Activated naive CD8-positive, alpha-beta T cell treated with anti-CD3 and anti-CD28 coated beads, Interleukin-2, amount 10 ng/mL, durations not matched to agents 7 days and 5 days (primary cell): ENCODE measurements at places on chromosomes 12 and 14.

GRCh38 chr12:79658221-79658620 lies 32.5 kb downstream of the PAWR start:
- no peak for DNase-seq

DNA sequence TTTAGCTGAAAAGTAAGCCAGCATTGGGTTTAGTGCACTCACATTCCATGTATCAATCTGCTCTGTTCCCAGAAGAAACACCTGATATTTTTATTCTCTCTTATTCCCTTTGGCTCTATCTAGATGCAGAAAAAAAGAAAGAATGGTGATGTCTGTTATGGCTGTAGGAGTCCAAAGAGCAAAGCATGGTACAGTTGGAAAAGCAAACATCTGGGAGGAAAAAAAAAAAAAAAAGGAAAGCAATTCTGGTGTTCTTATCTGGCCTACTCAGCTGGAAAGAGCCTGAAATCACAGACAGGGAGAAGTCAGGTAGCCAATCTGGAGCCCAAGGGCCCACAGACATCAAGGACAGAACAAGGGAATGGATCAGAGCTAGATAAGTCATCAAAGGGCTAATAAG lies 293.9 kb downstream of the DUSP6 start:
- DNase-seq, result no peak

DNA sequence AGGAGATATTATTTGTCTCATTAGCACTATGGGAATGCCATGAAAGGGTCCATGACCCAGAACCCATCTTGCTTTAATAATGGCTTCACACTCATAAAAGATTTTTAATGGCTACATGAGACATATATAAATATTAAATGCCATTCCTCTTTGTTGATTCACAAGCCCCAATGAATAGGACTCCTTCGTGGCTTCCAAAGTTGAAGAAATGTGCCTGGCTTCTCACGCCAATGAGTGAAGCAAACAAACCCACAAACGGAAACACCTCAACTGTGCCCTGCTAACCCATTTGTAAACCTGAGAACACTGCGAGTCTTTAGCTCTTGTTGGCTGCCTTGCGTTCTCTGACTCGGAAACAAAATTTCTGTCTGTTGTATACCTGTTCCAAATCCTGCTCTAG lies 381.7 kb upstream of the DDHD1 start:
- no peak for DNase-seq

DNA sequence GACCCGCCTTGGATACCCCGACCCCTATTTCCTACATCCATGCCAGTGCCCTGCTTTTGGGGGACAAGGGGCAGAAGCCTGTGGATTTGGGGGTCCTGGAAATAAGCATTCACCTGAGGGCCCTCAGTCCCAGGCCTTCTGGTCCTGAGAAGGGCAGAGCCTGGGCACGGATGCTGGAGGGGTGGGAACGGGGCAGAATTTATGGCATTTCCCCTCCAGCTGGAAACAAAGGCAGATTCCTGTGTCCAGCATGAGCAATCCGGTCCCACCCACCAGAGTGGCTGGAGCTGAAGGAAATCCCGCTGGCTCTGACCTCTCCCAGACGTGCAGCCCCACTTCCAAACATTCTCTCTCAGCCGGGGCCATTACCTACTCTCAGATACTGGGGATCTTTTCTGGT lies 9.3 kb downstream of the ANKRD33 start:
- DNase-seq, result no peak

DNA sequence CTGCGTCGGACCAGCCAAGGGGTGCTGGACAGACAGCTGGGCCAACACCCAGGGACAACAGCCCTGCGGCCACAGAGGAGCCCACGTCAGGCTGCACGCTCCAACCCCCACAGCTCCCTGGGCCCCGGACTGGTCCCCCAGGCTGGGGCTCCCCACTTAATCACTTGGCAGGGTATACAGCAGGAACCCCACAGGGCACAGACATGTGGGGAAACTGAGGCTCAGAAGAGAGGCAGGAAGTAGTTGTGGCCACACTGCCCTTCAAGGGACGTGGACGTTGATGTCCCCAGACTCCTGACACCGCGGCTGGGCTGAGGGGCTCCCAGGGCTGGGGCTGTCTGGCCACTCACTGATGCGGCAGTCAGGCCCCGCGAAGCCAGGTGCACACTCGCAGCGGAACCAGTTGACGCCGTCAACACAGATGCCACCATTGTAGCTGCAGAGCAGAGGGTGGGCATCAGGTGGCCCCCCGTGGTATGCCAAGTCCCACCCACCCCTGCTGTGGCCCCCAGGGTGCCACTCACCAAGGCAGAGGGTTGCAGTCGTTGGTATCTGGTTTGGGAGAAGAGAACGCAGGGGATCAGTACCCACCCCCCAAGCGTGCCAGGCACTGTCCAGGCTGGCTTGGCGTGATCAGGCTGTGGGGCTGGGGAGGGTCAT lies 21.5 kb downstream of the JAG2 start:
- no peak for DNase-seq

DNA sequence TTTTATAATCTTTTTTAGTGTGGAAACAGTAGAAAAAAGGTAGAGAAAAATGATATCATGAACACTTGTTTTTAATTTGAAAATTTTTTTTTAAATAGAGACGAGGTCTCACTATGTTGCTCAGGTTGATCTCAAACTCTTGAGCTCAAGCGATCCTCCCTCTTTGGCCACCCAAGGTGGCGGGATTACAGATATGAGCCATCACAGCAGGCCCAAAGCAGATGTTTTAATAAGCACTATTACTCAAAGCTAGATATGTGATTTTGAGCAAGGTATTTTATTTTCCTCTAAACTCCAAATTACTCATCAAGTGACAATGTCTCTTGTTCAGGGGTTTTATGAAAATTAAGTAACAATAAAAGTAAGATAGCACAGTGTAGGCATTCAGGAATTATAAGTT lies 10.7 kb upstream of the WDR89 start:
- DNase-seq, result no peak

GRCh38 chr12:76460807-76461206 lies 98.8 kb downstream of the OSBPL8 start:
- no peak for DNase-seq

- no peak for DNase-seq
These were observed 356.7 kb downstream of the ETNK1 start for GRCh38 chr12:22981711-22982110.

GRCh38 chr14:42391146-42391834 lies 784.6 kb downstream of the LRFN5 start:
- no peak for DNase-seq

DNA sequence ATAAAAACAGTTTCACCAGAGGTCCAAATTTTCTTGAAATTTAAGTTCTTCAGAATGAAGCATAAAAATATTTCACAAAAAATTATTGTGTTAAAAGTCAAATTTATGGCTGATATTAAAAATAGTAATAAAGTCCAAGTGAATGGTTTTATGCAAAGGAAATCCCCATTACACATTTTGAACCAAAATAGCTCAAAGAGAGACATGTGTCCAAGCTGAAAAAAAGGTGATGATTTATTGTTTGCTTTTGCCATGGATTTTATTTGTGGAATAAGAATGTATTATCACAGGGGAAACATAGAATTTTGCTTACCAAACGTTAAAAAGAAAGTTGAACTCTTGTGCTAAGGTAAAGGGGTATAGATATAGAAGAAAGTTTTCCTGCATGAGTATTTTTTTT lies 4.6 kb downstream of the FOXG1 start:
- no peak for DNase-seq

- no peak for DNase-seq
These were observed 317.7 kb downstream of the BMP4 start for GRCh38 chr14:53638966-53639365.

- no peak for DNase-seq
These were observed 75.2 kb downstream of the FIGNL2 start for GRCh38 chr12:51773145-51773869.

DNA sequence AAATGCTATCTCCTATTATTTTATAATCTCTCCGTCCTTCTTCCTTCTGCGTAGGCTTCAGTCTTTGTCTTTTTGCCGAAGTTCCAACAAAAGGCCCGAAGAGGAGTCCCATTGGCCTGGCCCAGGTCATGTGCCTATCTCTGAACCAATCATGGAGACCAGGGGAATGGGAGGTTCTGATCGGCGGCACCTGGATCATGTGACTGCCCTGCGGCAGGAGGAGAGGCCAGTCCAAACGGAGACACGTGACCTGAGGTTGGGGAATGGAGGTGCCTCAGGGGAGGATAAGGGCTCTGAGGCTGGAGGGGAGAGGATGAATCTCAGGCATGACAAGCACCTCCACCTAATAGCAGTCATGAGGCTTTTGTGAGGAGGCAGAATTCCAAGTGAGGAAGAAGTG lies 86.0 kb downstream of the AACS start:
- DNase-seq, result no peak

DNA sequence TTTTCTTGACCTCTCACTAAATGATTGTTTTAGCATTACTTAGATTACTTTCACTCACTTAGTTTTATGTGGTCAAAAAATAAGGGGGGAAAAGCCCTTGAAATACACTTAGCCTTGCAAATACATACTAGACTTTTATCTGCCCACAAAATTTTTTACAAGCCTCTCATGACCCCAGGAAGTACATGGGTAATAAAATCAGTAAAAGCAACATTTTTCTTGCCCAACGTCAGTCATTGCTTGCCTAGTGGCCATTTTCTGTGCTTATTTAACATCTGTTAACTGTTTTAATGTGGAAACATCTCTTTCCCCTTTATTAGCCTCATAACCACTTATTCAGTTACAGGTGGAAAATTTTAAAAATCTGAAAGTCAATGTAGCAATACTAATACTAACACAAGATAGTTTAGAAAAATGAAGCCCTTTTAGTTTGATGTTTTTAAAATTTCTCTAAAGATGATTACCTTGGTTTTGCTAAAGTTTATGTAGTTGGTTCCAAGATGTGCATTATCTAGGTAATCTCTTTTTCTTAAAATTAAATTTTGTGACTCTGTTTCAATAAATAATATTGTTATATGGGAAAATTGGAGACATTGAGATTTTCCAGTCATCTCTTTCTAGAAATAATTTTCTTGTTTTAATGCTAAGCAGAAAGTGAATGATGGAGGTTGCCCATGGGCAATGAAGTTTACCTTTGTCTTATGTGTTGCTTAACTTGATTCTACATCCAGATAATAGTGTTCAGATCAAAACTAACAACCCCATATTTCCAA lies 175.5 kb downstream of the TMTC2 start:
- DNase-seq, result no peak

DNA sequence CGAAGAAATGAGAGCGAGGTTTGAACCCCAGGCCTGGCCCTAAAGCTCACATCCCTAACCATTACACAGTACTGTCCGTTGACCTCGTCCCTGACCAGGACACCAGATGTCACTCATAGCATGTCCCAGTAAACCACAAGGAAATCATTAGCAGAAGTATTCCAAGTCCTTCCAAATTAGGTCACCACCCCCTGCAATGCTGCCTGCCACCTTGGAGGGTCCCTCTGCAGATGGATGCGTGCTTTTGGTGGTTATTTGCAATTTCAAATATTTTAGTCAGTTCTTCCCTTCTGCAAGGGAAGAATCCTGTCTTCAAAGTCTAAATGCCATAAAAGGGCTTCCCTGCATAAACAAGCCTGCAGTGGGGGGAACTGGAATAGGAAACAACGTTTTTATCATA lies 71.3 kb downstream of the CLMN start:
- DNase-seq, result no peak

DNA sequence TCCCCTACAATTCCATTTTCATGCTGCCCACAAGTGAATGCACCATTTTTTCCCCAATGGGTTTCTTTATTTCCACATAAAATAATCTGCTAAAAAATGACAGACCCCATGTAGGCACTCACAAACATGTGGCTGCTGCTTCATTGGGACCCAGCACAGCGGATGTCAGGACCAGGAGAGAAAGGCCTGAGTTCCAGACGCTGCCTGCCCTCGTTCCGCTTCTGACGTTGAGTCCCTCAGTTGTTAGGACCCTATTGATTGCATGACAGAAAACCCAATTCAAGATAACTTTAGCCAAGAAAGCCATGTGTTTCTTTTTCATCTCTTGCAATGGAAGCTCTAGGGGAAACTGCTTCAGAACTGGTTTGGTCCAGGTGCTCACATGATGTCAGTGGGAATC lies 34.6 kb downstream of the ADGRD1 start:
- no peak for DNase-seq

GRCh38 chr12:124541322-124541721 lies 26.1 kb downstream of the NCOR2 start:
- DNase-seq, result no peak

DNA sequence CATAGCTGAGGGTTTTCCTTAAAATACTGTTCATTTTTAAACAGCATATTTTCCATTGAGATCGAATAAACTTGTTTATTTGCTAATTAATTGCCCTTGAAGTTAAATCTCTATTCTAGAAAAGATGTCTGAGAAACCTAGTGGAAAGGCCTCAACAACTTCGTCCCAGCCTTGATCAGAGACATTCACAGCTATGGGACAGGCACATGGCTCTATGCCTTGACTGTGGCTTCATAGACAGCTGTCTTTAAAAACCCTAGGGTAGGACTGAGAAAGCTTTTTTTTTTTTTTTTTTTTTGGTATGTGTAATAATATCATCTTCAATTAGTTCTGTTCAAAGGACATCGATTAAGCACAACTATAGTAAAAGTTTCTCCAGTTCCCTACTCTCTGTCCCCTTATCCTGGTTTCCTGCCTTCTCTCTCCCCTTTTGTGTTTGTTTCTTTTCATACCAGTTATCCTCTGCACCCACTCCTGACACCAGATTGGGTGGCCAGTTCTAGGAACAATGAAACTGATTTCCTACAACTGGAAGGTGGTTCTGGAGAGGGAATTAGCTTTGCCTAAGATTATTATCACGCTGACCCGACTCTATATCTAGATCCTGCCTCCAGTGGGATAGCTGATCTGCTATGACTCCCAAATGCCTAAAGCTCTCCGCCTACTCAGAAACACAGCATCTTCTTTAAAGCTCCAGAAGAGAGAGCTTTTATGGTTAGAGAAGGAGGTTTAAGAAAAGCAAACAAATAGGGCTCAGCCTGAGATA lies 20.3 kb downstream of the SOCS2 start:
- DNase-seq, result no peak

- DNase-seq, result no peak
These were observed 18.9 kb downstream of the LLPH start for GRCh38 chr12:66111605-66112004.

DNA sequence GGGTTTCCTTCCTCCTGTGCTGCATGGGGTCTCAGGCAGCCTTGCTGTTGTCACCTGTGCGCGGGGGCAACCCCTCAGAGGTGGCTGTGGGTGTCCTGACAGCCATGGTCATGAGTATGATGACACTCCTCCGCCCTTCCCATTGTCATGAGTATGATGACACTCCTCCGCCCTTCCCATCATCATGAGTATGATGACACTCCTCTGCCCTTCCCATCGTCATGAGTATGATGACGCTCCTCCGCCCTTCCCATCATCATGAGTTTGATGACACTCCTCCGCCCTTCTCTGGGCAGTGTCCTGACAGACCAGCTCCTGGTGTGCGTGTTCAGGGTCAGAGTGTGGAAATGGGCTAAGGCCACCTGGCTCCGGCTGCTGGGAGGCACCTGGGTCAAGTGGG lies 40.0 kb downstream of the FBRSL1 start:
- DNase-seq, result no peak

GRCh38 chr12:125145196-125145595 lies 80.0 kb downstream of the AACS start:
- no peak for DNase-seq
